ENCODE measurements at places on chromosomes 1 and 21. TPM values are rescaled to one million over a fixed set of nuclear protein-coding genes. Genes with fewer than 3 reads are reported as not detected.

DNA sequence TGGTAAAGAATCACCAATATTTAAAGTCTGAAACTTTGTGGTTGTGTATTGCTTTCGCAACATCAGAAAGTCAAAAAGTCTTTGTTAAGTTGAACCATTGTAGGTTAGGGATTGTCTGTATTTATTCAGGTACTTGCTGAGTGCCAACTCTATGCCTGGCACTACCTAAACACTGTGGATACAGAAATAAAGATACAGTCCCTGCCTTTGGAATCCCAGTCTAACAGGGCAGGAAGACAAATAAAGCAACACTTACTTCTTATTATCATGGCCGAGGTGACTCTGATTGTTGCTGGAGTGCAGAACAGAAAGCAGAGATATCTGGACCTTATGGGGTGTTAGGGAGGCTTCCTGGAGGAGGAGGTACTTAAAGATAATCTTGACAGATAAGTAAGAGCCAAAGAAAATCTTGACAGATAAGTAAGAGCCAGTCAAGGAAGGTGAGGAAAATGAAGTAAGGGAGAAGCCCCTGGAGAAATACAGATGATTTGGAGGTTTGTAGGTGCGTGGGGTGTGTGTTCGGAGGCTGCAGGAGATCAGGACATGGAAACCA is 11.8 kb upstream of the S100A10 start:
- peaks cover 14% of the 10 kb centered on the region for H3K4me1 ChIP-seq
- H3K36me3 ChIP-seq: no peaks in the 10 kb centered on the region
- H3K27ac ChIP-seq: no peak overlapping the region
- H3K4me3 ChIP-seq: no peak overlapping the region
- DNase-seq: no peak

DNA sequence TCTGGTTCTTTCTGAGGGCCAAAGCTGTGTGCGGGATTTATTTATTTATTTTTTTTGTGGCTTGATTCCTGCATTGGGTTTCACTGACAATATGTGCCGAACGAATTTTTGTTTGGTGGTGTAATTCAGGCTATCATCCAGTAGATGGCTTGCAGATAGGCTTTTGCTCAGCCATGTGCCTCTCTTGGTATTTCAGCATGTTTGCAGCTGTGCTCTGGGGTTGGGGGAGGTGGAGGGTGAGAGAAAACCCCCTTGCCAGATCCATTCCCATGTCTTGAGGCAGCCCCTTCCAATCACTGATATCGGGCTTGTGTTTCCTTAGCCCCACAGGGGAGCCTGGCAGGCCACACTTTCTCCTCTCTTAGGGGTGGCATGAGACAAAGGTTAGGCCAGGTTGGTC is 302.4 kb downstream of the PTGER3 start:
- DNase-seq: no peak
- no peaks in the 10 kb centered on the region for H3K36me3 ChIP-seq
- H3K4me3 ChIP-seq: no peak overlapping the region
- no peaks in the 10 kb centered on the region for H3K4me1 ChIP-seq
- no peak overlapping the region for H3K27ac ChIP-seq

DNA sequence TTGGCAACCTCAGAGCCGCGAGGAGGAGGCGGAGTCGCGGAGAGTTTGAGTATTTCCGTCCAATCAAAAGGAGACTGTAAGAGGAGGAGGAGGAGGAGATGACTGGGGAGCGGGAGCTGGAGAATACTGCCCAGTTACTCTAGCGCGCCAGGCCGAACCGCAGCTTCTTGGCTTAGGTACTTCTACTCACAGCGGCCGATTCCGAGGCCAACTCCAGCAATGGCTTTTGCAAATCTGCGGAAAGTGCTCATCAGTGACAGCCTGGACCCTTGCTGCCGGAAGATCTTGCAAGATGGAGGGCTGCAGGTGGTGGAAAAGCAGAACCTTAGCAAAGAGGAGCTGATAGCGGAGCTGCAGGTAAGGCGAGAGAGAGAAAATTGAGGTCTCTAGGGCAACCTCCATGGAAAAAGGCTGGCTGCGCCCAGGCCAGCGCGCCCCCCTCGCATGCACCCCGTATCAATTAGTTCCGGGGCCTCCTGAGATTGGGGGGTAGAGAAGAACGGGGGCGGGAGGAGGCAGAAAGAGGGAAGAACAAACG is at the start of gene PHGDH:
Gene PHGDH (plus strand): TSS at position 131 of the 538 bp plus-strand sequence. CDS start 89 bp downstream, at position 220.
- peaks cover 30% of the 10 kb centered on the region for H3K27me3 ChIP-seq
- H3K4me1 ChIP-seq: peaks cover 42% of the 10 kb centered on the region
- peak within 1 kb of the TSS; percentile 94 for H3K4me3 ChIP-seq

GRCh38 chr1:228846952-228847351 is 111.7 kb downstream of the RHOU start:
- no peak overlapping the region for H3K27ac ChIP-seq
- DNase-seq: no peak
- peaks cover 12% of the 10 kb centered on the region for H3K27me3 ChIP-seq
- no peaks in the 10 kb centered on the region for H3K36me3 ChIP-seq

GRCh38 chr21:41824466-41825207 is 54.5 kb downstream of the PRDM15 start:
- H3K4me3 ChIP-seq: no peak overlapping the region
- DNase-seq: no peak
- H3K27ac ChIP-seq: no peak overlapping the region
- H3K36me3 ChIP-seq: no peaks in the 10 kb centered on the region
- H3K4me1 ChIP-seq: no peaks in the 10 kb centered on the region

GRCh38 chr1:240611619-240612480 is at the start of gene GREM2:
GREM2 (minus strand) TSS chr1:240612155; CDS start chr1:240493475, 118,680 bp downstream.
- peak within 1 kb of the TSS; percentile 95 for H3K4me3 ChIP-seq
- peak within 1 kb of the TSS; percentile 71 for H3K27ac ChIP-seq
- H3K4me1 ChIP-seq: peaks cover 32% of the 10 kb centered on the region
- H3K36me3 ChIP-seq: peaks cover 1% of the 10 kb centered on the region
- H3K27me3 ChIP-seq: peaks cover 38% of the 10 kb centered on the region

- H3K4me1 ChIP-seq: peaks cover 61% of the 10 kb centered on the region
- DNase-seq: no peak
- H3K27me3 ChIP-seq: no peaks in the 10 kb centered on the region
- H3K4me3 ChIP-seq: peak overlapping the region; percentile 86
- peak overlapping the region; percentile 93 for H3K27ac ChIP-seq
These were observed 904 bp upstream of the PRDX6 start for GRCh38 chr1:173476197-173476664.

GRCh38 chr1:41860214-41860613 is 58.5 kb downstream of the HIVEP3 start:
- H3K36me3 ChIP-seq: peaks cover 6% of the 10 kb centered on the region
- no peaks in the 10 kb centered on the region for H3K27me3 ChIP-seq
- no peak for DNase-seq
- no peak overlapping the region for H3K4me3 ChIP-seq
- H3K27ac ChIP-seq: no peak overlapping the region
- H3K4me1 ChIP-seq: peaks cover 51% of the 10 kb centered on the region

DNA sequence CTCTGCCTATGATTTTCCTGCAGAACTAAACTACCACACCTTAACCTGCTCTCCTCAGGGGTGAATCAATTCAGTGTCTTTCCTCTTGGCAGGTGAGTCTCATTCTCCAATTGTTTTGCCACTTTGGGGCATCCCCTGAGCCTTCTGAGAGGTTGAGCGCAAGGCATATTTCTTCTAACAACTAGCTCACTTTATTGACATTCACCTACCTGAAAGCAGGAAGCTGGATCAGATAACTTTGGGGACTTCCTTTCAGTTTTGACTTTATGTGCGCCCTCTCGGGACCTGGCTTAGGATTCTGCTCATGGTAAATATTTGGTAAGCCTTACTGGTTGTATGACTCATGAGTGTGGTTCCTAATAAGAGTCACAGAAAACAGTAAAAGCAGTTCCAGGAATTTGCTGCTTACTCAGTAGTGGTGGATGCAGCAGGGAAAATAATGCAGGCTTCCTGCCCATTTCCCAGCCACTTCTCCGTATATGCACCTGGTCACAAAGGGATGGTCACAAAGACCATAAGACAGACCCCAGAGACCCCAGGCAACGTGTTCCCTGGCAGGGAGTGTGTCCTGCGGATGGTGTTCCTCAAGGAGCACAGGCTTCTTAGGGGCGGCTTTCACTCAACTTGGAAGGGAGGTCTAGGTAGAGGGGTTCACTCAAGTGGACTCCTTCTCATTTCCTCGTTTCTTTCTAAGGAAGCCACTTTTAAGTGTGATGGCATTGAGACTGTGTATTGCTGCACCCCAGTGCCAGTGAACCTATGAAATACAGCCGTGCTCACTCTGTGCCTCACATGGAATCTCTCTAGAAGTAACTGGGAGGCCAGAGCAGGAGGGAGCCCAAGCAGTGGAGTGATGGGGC is 22.0 kb upstream of the BATF3 start:
- peaks cover 44% of the 10 kb centered on the region for H3K4me1 ChIP-seq
- H3K27ac ChIP-seq: peak overlapping the region; percentile 82
- peaks cover 6% of the 10 kb centered on the region for H3K27me3 ChIP-seq
- DNase-seq: peak; percentile 39

DNA sequence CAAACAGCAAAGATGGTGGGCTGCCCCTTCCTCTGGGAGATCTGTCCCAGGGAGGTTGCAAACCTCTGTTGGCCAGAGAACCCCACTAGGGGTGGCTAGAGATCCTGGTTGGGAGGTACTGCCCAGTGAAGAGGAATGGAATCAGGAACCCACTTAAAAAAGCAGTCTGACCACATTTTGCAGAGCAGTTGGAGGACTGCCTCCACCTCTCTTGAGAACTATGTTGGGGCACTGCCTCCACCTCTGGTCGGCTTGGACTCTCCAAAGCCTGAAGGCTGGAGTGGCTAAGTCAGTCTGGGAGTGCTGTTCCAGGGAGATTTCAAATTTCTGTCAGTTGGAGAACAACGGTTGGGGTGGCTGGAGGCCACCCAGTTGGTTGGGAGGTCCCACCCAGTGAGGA is 58.6 kb downstream of the TNFSF4 start:
- no peak overlapping the region for H3K4me3 ChIP-seq
- H3K36me3 ChIP-seq: no peaks in the 10 kb centered on the region
- H3K27ac ChIP-seq: no peak overlapping the region
- peaks cover 5% of the 10 kb centered on the region for H3K27me3 ChIP-seq

- no peaks in the 10 kb centered on the region for H3K36me3 ChIP-seq
- peaks cover 35% of the 10 kb centered on the region for H3K4me1 ChIP-seq
- no peak overlapping the region for H3K4me3 ChIP-seq
- no peak overlapping the region for H3K27ac ChIP-seq
- H3K27me3 ChIP-seq: peaks cover 9% of the 10 kb centered on the region
- DNase-seq: peak; percentile 45
These were observed 25.6 kb downstream of the S100A10 start for GRCh38 chr1:151968058-151968457.

- H3K4me1 ChIP-seq: peaks cover 5% of the 10 kb centered on the region
- no peaks in the 10 kb centered on the region for H3K36me3 ChIP-seq
- peaks cover 25% of the 10 kb centered on the region for H3K27me3 ChIP-seq
- no peak overlapping the region for H3K27ac ChIP-seq
These were observed 993 bp downstream of the PDZK1 start for GRCh38 chr1:145706086-145706664.

GRCh38 chr1:156641761-156642264 is at the start of gene BCAN:
BCAN (plus strand) TSS chr1:156642117; CDS start chr1:156646055, 3,938 bp downstream.
- peaks cover 5% of the 10 kb centered on the region for H3K36me3 ChIP-seq
- peaks cover 72% of the 10 kb centered on the region for H3K27me3 ChIP-seq
- H3K4me3 ChIP-seq: peak within 1 kb of the TSS; percentile 45

- H3K36me3 ChIP-seq: peaks cover 37% of the 10 kb centered on the region
- H3K4me1 ChIP-seq: peaks cover 53% of the 10 kb centered on the region
- peak within 1 kb of the TSS; percentile 95 for H3K4me3 ChIP-seq
- no peaks in the 10 kb centered on the region for H3K27me3 ChIP-seq
- peak; percentile 91 for DNase-seq
These were observed at the start of the genes C1orf122 and YRDC for GRCh38 chr1:37807555-37808368. C1orf122 (plus strand) TSS chr1:37807790; CDS start chr1:37808405, 615 bp downstream. YRDC (minus strand) TSS chr1:37808208; CDS start chr1:37808180, 28 bp downstream.

GRCh38 chr1:204917802-204918201 is 47.1 kb downstream of the NFASC start:
- H3K27me3 ChIP-seq: peaks cover 9% of the 10 kb centered on the region
- H3K4me1 ChIP-seq: no peaks in the 10 kb centered on the region
- no peak overlapping the region for H3K4me3 ChIP-seq
- H3K36me3 ChIP-seq: no peaks in the 10 kb centered on the region

GRCh38 chr1:5998051-5998905 is 6.1 kb upstream of the NPHP4 start:
- no peak for DNase-seq
- H3K27ac ChIP-seq: no peak overlapping the region
- H3K4me3 ChIP-seq: no peak overlapping the region
- no peaks in the 10 kb centered on the region for H3K27me3 ChIP-seq
- H3K4me1 ChIP-seq: peaks cover 28% of the 10 kb centered on the region

- peaks cover 22% of the 10 kb centered on the region for H3K4me1 ChIP-seq
- H3K27ac ChIP-seq: no peak overlapping the region
- H3K4me3 ChIP-seq: no peak overlapping the region
- peaks cover 58% of the 10 kb centered on the region for H3K27me3 ChIP-seq
- H3K36me3 ChIP-seq: peaks cover 3% of the 10 kb centered on the region
- no peak for DNase-seq
These were observed 5.2 kb upstream of the HLX start for GRCh38 chr1:220873868-220874655.

DNA sequence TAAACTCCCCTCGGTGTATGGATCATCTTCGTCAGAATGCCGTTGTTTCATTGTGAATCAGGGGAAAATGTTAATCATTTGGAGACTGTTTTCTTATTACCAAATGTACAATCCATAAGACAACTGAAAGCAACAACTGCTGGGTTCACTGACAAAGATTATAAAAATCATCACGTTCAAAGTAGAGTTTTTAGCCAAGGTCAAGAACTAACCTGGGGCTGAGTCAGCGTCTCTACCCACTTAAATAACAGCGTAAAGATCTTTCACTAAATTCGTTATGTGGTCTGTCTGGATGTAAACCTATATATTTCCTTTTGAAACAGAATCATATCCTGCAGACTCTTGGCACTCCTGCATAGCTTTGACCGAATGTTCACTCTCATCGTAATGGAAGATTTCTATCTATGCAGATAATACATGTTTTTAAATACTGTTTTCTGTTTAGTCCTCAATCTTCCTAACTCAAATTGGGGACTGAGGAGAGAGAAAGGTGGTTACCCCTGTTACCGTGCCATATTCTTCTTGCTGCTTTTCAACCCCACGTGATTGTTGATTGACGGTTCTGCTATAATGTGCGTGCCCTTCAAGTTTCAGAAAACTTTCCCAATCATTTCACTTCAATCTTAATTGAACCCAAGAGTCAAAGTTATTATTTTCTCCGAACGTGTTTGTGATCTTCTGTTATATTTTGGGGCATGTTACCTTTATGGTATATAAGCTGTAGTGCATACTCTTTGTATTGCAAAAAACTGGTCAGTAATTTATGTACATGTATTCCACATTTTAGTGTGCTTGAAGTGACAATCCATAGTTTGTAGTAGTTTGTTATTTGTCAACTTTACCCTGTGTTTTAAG is 15.6 kb upstream of the NCMAP start:
- peak overlapping the region; percentile 54 for H3K4me3 ChIP-seq
- peaks cover 22% of the 10 kb centered on the region for H3K36me3 ChIP-seq
- no peaks in the 10 kb centered on the region for H3K27me3 ChIP-seq
- peak overlapping the region; percentile 86 for H3K27ac ChIP-seq

- no peak overlapping the region for H3K27ac ChIP-seq
- DNase-seq: no peak
- H3K4me1 ChIP-seq: peaks cover 19% of the 10 kb centered on the region
- peaks cover 47% of the 10 kb centered on the region for H3K36me3 ChIP-seq
These were observed 46.5 kb downstream of the EPRS1 start for GRCh38 chr1:219999821-220000220.

ERVH48-1 gene
- 0.26 TPM for total RNA-seq

SPRR5 gene
- total RNA-seq: not detected

ESRRG gene
- not detected for total RNA-seq

TRIM67 gene
- not detected for total RNA-seq

SAMD13 gene
- total RNA-seq: 0.34 TPM

HDAC1 gene
- total RNA-seq: 179 TPM

TTC39A gene
- total RNA-seq: 0.12 TPM

RUNX1 gene
- total RNA-seq: 116 TPM

RXFP4 gene
- total RNA-seq: 0.16 TPM

KCNJ10 gene
- not detected for total RNA-seq
